Heart right ventricle (tissue), 16 donors: ENCODE measurements at places on chromosomes 3 and 15. TPM values are rescaled to one million over a fixed set of nuclear protein-coding genes. Genes with fewer than 3 reads are reported as not detected.

GRCh38 chr3:14513566-14514322, 26.4 kb downstream of the GRIP2 start:
- no peaks in the 10 kb centered on the region for H3K27me3 ChIP-seq
- H3K27ac ChIP-seq: no peak overlapping the region
- H3K36me3 ChIP-seq: peaks cover 50% of the 10 kb centered on the region
- peaks cover 3% of the 10 kb centered on the region for H3K4me1 ChIP-seq
- no peak overlapping the region for H3K4me3 ChIP-seq

The PPP1R14D gene
- not detected for total RNA-seq

DNA sequence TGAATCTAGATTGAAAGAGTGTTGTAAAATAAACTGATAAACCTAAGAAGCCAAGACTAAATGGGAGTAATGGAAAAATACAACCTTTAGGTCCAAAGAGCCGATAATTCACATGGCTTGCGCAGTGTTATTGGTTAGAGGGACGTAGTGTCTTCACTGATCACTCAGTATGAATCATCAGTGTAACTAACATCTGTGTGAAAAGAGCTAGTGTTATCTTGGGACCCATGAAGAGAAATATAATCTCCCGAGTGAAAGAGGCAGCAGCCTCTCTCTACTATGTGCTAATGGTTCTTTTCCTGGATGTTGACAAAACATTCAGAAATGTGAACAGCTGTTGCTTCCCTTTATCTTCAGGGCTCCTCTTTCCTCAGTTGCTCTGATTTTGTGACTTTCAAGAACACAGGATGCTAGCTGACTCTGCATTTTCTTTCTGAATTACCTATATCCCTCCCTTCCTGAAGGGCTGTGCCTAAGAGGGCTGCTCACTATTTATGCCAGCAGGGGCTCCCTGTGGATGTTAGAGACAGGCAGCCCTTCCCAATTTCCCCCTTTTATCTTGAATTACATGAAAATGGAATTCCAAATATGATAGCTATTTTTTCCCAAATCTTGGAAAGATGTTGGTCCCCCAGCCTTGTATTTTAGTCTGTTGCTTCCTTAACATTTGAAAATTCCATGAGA, 128.8 kb downstream of the GRM7 start:
- H3K36me3 ChIP-seq: no peaks in the 10 kb centered on the region
- H3K4me1 ChIP-seq: no peaks in the 10 kb centered on the region
- no peak overlapping the region for H3K27ac ChIP-seq
- no peak for DNase-seq
- no peak overlapping the region for H3K4me3 ChIP-seq

DNA sequence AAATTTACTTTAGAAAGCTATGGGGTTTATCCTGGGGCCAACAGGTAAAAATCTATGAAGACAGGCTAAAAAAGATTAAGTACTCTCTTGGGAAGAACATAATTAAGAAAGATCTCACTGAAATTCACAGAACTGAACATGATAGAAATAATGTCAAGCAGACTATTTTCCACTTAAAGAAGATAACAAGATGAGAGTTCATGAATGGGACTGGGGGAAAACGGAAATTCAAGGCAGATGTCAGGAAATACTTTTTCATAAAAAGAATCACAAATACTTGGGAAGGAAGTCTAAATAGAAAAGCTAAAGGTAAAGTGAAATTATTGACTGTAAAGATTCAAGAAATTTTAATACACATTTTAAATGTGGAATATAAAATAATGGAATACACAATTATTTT, 737.6 kb downstream of the EPHA3 start:
- no peaks in the 10 kb centered on the region for H3K36me3 ChIP-seq
- DNase-seq: no peak
- H3K4me1 ChIP-seq: no peaks in the 10 kb centered on the region
- no peak overlapping the region for H3K27ac ChIP-seq
- H3K27me3 ChIP-seq: no peaks in the 10 kb centered on the region

DNA sequence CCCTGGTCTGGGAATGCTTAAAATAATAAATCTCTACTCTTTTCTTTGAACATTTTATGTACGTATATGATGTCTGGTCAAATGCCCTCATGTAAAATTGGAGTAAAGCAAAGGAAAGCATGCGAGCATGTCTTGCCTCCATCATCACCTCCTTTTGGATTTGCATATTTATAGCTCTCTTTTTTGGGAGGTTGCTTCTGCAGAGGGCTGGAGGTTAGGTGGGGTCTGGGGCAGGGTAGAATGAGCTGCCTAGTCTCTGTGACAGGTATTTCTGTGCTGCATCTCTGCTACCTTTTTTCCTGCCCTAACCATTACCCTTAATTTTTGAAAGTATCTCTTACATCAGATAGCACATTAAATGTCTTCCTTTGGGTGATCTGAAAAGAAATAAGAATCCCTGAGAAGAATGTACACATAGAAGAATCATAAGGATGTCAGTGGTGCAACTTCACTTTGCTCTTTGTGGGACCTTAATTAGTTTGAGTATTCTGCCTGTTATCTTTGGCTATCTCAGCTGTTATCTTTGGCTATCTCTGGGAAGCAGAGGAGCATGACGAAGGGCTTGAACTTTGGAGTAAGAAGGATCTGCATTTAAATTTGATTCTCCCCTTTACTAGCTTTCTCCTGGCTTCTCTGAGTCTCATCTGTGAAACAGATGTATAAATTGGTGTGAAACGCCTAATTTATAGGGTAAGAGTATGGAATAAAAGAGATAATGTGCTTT, 40.2 kb downstream of the PPM1L start:
- H3K36me3 ChIP-seq: no peaks in the 10 kb centered on the region
- DNase-seq: no peak
- no peaks in the 10 kb centered on the region for H3K27me3 ChIP-seq
- no peak overlapping the region for H3K27ac ChIP-seq
- no peak overlapping the region for H3K4me3 ChIP-seq

DNA sequence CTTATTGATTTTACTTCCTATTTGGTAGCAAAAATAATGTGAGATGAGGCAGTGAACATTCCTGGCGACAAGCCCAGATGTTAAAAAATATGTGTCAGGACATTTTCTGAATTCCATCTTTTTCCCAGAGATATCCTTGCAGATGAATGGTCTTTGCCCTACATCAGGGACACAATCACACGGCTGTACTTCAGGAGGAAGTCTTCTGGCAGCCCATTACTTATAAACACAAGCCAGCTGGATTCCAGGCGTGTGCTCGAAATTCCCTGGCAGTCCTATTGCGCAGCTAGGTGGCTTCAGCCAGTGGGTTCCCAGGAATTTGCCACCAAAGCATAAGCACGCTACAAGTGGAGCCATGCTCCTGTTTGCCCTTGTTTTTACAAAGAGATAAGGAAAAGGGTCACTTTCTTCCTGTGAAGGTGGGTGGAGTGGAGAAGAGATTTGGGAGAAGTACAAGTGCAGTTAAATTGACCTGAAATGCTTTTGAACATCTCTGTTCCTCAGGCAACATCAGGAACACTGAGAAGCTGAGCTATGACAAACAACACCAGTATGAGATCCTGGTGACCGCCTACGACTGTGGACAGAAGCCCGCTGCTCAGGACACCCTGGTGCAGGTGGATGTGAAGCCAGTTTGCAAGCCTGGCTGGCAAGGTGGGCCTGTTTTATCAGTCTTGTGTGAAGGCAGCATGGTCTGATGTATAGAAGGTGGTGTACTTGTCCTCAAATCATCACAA, 257.1 kb upstream of the TRIM42 start:
- no peak for DNase-seq
- H3K4me1 ChIP-seq: peaks cover 12% of the 10 kb centered on the region
- H3K27ac ChIP-seq: no peak overlapping the region
- no peaks in the 10 kb centered on the region for H3K27me3 ChIP-seq

GRCh38 chr3:64120876-64121275, 97.6 kb upstream of the PSMD6 start:
- H3K4me1 ChIP-seq: no peaks in the 10 kb centered on the region
- no peaks in the 10 kb centered on the region for H3K36me3 ChIP-seq
- no peaks in the 10 kb centered on the region for H3K27me3 ChIP-seq
- no peak overlapping the region for H3K27ac ChIP-seq

The HRG gene
- not detected for total RNA-seq

- DNase-seq: no peak
- no peaks in the 10 kb centered on the region for H3K36me3 ChIP-seq
- peaks cover 8% of the 10 kb centered on the region for H3K27me3 ChIP-seq
- H3K4me3 ChIP-seq: no peak overlapping the region
- no peaks in the 10 kb centered on the region for H3K4me1 ChIP-seq
- no peak overlapping the region for H3K27ac ChIP-seq
Measured at GRCh38 chr3:44074181-44074580, 167.5 kb upstream of the TOPAZ1 start.

- H3K4me1 ChIP-seq: no peaks in the 10 kb centered on the region
- DNase-seq: no peak
- peaks cover 18% of the 10 kb centered on the region for H3K27me3 ChIP-seq
- H3K27ac ChIP-seq: no peak overlapping the region
- H3K36me3 ChIP-seq: no peaks in the 10 kb centered on the region
- H3K4me3 ChIP-seq: no peak overlapping the region
Measured at GRCh38 chr15:80199366-80199765, 46.6 kb downstream of the FAH start.

DNA sequence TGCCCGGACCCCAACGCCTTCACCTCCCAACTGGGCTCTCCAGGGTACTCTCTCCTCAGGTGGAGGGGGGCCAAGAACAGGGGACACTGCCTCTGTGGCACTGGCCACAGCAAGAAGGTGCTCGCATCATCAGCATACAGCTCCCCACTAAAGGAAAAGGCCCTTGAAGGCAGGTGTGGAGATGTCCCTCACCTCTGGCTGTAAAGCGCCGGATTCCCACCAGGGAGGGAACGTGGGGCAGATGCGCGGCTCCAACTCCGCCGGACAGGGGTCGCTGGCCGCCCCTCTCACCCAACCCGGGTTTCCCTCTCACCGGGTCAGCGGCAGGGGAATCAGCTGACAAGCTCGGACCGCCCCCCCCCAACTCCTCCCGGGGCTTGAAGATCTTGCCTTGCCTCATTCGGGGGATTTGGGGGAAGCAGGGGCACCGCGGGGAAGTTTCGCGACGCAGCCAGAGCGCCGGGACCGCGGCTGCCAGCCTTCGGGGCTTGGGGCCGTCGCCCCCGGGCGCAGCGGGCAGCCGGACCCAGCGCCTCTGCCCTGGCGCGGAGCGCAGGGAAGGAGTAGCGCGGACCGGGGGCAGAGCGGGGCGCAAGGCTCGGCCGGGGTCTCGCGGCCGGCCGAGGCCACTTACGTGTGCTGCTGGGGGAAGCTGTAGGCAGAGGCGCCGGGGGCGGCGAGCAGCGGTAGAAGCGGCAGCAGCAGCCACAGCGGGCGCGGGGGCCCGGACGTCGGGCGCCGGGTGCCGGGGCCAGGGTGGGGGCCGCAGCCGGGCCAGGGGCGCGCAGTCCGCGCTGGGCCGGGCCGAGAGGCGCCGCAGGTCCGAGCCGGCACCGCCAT, 630 bp downstream of the CACNA2D2 start:
- peaks cover 5% of the 10 kb centered on the region for H3K4me1 ChIP-seq
- H3K36me3 ChIP-seq: no peaks in the 10 kb centered on the region
- H3K27me3 ChIP-seq: peaks cover 5% of the 10 kb centered on the region
- peak overlapping the region; percentile 50 for H3K4me3 ChIP-seq
- no peak overlapping the region for H3K27ac ChIP-seq

- H3K4me3 ChIP-seq: no peak overlapping the region
- no peaks in the 10 kb centered on the region for H3K36me3 ChIP-seq
- no peak overlapping the region for H3K27ac ChIP-seq
- no peaks in the 10 kb centered on the region for H3K27me3 ChIP-seq
- no peaks in the 10 kb centered on the region for H3K4me1 ChIP-seq
Measured at GRCh38 chr3:87298111-87298718, 21.8 kb upstream of the POU1F1 start.

The STAB1 gene
- 73.3 TPM for total RNA-seq

DNA sequence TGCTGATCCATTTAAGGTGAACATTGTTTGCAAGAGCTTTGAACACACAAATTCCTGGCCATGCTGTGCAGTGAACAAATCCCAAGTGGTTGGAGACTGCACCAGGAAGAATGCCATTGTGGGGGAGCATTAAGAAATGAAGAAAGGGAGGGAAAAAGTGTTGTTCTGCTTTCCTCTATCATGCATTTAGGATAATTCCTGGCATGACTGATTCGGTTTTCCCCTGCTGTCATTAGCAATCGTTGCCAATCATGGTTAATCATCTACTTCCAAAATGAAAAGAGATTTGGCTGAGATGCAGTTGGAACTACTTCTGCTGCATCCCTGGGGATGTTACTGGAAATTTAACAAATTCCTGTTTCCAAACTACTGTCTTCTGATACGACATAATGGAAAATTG, 73.7 kb upstream of the ZPLD1 start:
- no peaks in the 10 kb centered on the region for H3K4me1 ChIP-seq
- no peaks in the 10 kb centered on the region for H3K27me3 ChIP-seq
- H3K36me3 ChIP-seq: no peaks in the 10 kb centered on the region
- no peak for DNase-seq
- no peak overlapping the region for H3K4me3 ChIP-seq

- no peaks in the 10 kb centered on the region for H3K27me3 ChIP-seq
- no peak overlapping the region for H3K4me3 ChIP-seq
- H3K27ac ChIP-seq: no peak overlapping the region
- DNase-seq: no peak
- peaks cover 63% of the 10 kb centered on the region for H3K4me1 ChIP-seq
Measured at GRCh38 chr3:30672959-30673358, 66.6 kb downstream of the TGFBR2 start.

DNA sequence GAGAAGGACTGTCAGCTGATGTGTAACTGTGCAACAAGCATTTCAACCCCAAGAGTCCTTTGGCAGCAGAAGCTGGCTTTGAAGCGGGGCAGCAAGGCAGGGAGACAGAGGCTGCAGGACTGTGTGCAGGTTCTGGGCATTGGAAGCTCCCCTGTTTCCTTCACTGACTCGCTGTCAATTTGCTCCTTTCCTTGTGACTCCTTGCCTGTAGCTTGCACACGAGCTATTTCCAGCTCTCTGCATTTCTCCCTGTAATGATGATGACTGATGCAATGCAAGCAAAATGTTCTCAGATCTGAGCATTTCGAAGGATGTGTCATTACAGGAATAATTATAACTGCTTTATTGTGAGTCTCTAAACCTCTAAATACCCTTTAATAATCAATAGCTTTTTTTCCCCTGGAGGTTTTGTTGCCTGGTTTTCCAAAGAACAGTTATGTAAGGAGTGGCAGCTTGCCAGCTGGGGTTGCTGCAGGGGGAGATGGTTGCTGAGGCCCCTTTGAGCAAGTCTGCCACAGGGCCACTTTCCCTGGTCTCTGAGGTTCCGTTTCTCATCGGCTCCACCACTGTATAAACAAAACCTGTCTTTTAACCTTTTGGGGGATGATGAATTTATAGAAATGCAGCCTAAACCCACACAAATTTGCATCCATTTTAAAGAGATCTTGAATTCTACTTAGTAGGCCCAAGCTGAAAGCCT, 2.8 kb downstream of the APOD start:
- no peak overlapping the region for H3K27ac ChIP-seq
- peaks cover 7% of the 10 kb centered on the region for H3K4me1 ChIP-seq
- no peak for DNase-seq
- H3K36me3 ChIP-seq: no peaks in the 10 kb centered on the region
- no peak overlapping the region for H3K4me3 ChIP-seq

The MED12L gene
- total RNA-seq: 2.0 TPM

The ATP2B2 gene
- 0.05 TPM for total RNA-seq

The SLC25A36 gene
- 94.2 TPM for total RNA-seq

GRCh38 chr15:51775967-51776816, 24.8 kb downstream of the TMOD2 start:
- no peaks in the 10 kb centered on the region for H3K36me3 ChIP-seq
- H3K27me3 ChIP-seq: no peaks in the 10 kb centered on the region
- no peak overlapping the region for H3K27ac ChIP-seq
- DNase-seq: no peak

- no peaks in the 10 kb centered on the region for H3K36me3 ChIP-seq
- H3K4me3 ChIP-seq: no peak overlapping the region
- no peak overlapping the region for H3K27ac ChIP-seq
- no peaks in the 10 kb centered on the region for H3K27me3 ChIP-seq
- H3K4me1 ChIP-seq: peaks cover 6% of the 10 kb centered on the region
Measured at GRCh38 chr15:66673410-66674322, 28.4 kb upstream of the SMAD6 start.
